ENCODE measurements at places on chromosomes 12 and 14.

- DNase-seq: no peak
Observed at GRCh38 chr12:93442411-93443340, 929 bp upstream of the UBE2N start.

DNA sequence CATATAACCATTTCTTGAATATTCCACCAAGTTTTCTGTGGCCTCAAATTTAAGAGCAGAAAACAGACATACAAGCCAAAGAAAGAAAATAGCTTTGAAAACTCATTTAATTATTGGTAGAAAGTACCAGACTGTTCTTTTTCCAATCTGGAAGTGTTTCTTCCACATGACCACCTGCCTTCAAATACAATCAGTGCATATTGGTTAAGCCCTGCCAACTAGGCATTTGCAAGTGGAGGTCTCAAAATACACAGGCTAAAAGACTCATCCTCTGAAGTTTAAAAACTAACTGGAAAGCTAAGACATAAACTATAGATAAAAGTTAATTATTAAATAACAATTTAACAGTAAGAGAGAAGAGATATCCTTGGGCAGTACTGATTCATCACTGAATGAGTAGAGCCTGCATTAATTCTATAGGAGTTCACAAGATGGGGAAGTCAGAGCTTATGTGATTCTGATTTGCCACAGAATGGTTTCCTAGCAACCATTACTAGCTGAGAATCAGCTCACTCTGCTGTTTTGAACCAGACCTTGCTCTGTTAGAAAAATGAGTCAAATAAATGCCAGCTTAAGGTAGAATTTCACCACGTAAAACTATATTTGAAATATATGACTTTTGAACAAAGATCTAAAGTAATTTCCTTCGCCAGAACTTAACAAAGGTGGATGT lies 433.8 kb downstream of the FUT8 start:
- no peak for DNase-seq

DNA sequence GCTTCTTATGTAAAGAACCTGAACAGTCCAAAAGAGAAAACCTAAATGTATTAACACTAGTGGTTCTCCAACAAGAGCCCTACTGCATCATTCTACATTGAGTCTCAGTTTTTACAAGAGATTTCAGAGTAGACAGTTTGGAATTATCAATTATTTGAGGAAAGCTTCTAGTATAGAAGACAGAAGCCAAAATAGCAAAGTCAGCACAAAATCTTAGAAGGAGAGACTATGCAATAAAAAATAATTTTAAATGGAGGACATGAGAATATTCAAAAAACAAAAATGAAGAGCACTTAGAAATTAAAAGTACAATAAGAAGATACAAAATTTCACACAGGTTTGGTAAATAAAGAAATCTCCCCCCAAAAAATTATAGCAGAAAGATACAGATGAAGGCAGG lies 406.3 kb upstream of the USP15 start:
- no peak for DNase-seq

DNA sequence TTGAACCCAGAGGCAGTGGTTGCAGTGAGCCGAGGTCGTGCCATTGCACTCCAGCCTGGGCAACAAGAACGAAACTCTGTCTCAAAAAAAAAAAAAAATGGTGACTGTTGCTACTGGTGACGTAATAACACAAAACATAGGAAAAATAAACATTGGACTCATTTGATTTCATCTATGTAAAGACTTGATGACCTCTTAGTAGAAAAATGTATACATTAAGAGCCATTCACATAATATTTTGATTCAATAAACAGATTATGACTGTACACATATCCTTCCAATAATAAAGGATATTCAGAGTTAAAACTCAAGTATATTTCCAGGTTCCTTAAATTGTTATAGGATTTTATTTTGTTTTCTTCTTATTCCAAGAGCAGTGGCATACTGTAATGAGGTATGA lies 65.7 kb upstream of the AEBP2 start:
- no peak for DNase-seq

GRCh38 chr12:118763234-118763633 lies 218.1 kb upstream of the SRRM4 start:
- no peak for DNase-seq

DNA sequence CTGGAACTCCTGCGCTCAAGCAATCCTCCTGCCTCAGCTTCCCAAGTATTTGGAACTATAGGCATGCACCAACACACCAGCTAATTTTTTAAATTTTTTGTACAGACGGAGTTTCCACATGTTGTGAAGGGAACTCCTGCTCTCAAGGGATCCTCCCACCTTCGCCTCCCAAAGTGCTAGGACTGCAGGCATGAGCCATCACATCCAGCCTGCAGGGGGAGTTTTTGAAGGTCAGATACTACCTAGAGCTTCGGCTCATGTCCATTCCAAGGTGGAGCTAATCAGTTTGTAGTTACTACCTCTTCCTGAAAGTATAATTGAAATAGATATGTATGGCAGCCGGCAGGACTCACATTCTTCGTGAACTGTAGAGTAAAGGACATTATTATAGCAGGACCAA lies 3.7 kb upstream of the TAS2R19 start:
- no peak for DNase-seq

GRCh38 chr14:76015668-76016067 lies 30.1 kb downstream of the IFT43 start:
- DNase-seq: no peak

DNA sequence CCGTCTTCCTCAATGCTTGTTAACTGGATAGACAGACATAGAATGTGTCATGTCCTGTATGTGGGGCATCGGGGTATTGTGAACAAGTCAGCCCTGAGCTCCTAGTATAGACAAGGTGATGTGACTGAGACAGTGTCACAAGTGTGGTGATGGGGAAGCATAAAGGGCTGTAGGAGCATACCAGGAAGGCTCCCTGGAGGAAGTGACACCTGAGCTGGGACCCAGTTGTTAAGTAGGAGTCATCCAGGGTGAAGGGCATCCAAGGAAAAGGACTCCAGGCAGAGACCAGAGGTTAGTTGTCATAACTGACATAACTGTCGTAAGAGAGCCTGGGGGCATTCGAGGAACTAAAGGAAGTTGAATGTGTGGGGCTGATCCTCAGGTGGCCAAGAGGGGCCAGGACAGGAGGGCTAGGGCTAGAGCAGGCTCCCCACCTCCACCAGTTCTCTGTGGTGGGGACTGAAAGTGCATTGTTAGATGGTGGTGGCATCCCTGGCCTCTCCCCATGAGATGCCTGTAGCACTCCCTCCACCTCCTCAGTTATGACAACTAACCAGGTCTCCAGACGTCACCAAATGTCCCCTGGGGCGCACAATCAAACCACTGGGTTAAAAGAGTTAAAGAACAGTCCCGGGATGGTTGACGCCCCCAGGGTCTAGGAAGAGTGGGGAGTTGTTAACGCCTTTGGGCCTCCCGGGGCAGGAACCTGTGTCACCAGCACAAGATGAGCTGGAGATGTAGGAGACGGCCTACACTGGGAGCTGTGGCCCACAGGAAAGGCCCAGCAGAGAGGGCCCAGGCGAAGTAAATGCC lies 2.4 kb downstream of the FICD start:
- DNase-seq: no peak

DNA sequence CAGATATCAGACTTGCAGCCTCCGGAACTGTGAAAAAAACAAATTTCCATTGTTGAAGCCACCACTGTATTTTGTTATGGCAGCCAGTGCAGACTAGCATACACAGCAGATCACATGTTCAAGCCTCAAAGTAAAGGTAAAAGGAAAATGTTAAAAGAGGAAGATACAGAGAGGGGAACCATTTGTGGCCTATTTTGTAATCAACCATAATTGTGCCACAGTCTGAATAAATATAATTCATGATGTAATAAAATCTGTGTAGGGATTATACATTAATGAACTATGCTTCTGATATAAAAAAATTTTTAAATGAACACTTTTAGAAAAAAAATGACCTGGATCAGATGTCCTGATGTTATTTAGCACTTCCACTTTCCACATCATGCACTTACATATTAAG lies 79.6 kb downstream of the SLC16A7 start:
- no peak for DNase-seq

- DNase-seq: peak; percentile 51
Observed at GRCh38 chr12:27331291-27331926, 1.2 kb upstream of the BMAL2 start.

GRCh38 chr12:56079723-56080555 lies at the start of gene ERBB3:
ERBB3 (plus strand) TSS chr12:56080165; CDS start chr12:56080301, 136 bp downstream.
- no peak for DNase-seq

GRCh38 chr12:93192878-93193277 lies 184.8 kb upstream of the NUDT4 start:
- no peak for DNase-seq

DNA sequence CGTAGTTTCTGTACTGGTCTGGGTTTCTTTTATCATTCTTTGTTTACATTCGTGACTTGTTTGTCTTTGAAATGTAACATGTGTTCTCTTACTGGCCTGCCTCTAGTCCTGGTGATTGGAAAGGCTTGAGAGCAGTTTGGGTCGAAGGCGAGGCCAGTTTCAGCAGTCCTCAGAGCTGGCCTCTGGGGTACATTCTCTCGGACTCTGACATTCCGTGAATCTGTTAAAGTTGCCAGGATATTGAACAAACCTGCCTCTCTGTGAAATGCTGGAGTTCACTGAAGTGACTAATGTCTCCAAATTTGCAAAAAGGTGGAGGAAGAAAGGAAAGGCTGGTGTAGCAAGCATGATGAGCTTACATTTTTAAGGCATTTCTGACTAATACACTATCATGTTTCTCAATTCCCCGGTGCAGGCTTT lies 1.5 kb downstream of the PLEKHA5 start:
- DNase-seq: no peak

DNA sequence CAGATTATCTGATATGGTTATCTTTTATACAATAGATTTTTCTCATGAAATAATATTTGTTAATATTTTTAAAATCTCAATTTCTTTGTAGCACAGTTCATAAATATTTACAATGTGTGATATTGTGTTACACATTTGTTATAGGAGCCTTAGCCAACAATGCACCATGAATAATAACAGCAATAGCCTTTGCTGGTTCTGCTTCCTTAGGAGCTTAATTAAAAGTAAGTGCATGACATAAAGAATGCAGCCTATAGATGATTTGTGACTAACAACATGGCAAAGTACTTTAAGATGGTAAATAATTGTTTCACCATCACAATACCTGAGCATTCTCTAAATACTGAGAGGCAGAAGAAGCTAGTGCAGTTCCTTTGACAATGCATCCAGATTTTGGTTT lies 156.3 kb upstream of the RASSF8 start:
- DNase-seq: no peak

- DNase-seq: no peak
Observed at GRCh38 chr14:105180592-105181548, at the start of gene NUDT14. NUDT14 (minus strand) TSS chr14:105181312; CDS start chr14:105181209, 103 bp downstream.

DNA sequence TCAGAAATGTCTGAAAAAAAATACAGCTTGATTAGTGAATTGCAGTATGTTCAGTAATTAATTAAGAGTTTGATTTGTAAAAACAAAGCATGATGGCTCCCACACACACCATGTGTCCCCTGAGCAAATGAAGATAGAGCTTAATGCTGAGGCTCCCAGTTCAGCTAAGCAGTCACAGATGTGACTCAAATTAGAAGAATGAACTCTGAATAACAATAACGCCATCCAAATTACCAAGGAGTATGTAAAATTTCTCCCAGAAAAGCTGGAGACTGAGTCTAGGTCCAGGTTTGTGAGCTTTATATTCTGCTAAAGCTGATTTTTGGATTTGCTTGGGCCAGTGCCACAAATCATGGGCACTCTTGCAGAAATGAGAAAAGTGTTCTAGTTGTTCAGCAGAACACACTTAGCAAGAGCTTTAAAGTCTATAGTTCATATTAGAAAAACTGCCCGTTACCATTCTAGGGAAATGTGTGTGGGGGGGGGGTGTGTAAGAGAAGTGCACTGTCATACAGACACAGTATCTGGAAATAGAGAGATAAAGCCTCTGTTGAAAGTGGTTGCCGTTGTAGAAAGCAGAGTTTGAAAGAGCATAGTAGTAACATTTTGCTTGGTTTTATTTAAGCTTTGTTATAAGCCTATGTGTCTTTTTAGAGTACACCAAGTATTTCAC lies 253.1 kb downstream of the BCAT1 start:
- no peak for DNase-seq

- no peak for DNase-seq
Observed at GRCh38 chr14:94424371-94424770, 28.2 kb downstream of the SERPINA11 start.

- DNase-seq: no peak
Observed at GRCh38 chr14:102913341-102914211, 8.9 kb upstream of the AMN start.

GRCh38 chr14:103527408-103528145 lies 1.4 kb upstream of the TRMT61A start:
- peak; percentile 26 for DNase-seq

GRCh38 chr12:96136161-96136560 lies 58.0 kb upstream of the ELK3 start:
- no peak for DNase-seq

DNA sequence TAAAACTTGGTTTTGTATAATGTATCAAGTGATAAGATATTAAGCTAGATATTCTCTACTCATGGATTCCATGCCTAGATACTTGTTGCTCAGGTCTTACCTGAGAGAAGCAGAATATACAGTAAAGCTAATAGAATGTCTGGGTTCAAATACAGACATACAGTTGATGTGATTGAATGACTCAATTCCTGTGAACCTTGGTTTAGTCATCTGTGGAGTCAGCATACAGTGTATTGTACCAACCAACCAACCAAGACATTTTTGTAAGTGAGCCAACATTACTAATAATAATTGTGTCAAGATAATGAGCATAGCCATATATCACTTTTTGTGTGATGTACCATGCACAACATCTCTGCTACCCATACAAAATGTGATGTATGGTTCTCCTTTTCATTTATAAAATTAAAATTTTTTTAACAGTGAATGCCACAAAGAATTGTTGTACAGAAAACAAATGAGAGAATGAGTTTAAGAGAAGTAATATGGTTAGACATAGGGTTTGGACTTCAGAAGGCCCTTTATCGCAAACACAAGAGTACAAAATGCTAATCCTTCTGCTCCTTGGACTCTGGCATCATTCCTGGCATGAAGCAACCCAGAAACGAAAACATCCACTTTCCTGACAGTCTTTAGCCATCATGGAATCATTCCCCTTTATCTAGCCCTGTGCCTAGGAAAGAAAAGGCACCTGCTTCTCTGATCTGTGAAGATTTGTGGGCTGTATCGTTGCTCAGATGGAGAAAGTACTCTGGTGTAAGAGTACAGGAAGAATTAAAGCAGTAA lies 977.2 kb upstream of the USP15 start:
- no peak for DNase-seq

DNA sequence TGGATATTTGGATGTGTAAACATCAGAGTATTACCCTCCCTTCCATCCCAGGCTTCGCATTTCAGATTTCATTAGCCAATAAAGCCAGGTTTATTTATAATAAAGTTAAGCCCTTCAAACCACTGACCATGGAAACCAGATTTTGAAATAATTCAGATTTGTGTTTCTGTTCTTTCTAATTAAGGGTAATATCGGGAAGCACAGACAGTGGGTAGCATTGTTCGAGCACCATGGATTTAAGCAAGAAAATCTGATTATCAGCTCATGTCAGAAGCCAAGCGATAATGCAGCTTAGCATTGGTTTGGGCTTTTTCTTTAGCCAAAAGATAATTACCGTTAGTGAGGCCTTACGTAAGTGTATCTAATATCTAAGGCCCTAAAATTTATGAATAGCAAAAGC lies 116.1 kb downstream of the C12orf42 start:
- DNase-seq: no peak

- no peak for DNase-seq
Observed at GRCh38 chr14:96503306-96503679, 1.1 kb downstream of the PAPOLA start.

GRCh38 chr12:25121110-25121509 lies 73.8 kb downstream of the DNAI7 start:
- no peak for DNase-seq

All from GM12864 (cell line).